Head of caudate nucleus (tissue), 42 donors: ENCODE measurements at places on chromosomes 16 and 17.

GRCh38 chr17:3512505-3513171, 36.8 kb downstream of the ASPA start:
- peak; percentile 89 for DNase-seq

- no peak for DNase-seq
Measured at GRCh38 chr16:89958068-89958467, 9.5 kb downstream of the DEF8 start.

- DNase-seq, result no peak
Measured at GRCh38 chr17:3316836-3317235, 18.7 kb upstream of the OR3A1 start.

- DNase-seq, result no peak
Measured at GRCh38 chr17:80272366-80272765, 11.7 kb downstream of the RNF213 start.

DNA sequence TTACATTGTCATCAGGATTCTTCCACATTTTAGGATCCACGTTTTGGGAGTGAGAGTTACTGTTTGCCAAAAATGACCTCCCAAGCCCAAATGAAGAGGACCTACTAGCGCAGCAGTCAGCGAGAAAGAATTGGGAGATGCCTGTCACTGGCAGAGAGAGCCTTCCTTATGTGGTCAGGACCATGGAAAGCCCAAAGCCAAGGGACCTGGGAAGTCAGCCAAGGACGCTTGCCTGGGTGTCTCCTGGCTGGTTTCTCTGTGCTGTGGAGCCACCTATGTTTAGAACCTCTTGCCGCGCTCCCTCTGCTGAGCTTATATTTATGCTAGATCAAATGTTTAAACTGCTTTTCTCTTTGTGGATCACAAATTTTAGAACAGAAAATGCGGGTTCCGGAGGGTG, 24.9 kb upstream of the RHBDL3 start:
- DNase-seq, result no peak

DNA sequence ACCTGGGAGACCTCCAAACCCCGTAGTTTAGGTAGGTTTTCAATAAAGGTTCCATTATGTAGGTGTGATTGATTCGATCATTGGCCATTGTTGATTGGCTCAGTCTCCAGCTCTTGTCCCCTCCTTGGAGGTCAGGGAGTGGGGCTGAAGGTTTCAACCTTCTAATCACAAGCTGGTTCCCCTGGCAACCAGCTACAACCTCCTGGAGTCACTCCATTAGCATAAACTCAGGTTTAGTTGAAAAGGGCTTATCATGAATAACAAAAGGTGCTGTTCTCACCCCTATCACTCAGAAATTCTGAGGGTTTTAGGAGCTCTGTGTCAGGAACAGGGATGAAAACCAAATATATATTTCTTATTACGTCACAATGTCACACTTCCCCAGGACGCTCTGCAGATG, 28.5 kb downstream of the TMEM132E start:
- DNase-seq, result no peak
